ENCODE measurements at places on chromosomes 1 and 21.
A peak's percentile ranks its signal among the peaks of the same experiment; 100 is the strongest.

DNA sequence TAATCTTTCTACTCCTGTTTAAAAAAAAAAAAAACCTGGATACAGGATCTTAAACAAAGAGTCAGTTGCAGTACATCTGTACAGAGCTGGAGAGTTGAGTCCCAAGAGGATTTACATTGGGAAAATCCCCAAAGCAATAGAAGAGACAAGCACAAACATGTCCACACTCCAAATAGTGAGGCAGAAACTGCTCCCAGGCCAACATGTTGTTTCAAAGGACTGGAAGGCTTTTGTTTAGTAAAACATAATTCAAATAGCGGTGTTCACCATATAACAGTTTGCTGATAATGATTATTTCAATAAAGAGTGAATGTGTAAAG is 425.4 kb downstream of the ADGRL2 start:
- no peak for DNase-seq

- DNase-seq, result no peak
Measured at GRCh38 chr1:217021400-217021799, 298.2 kb upstream of the ESRRG start.

- no peak for DNase-seq
Measured at GRCh38 chr1:185529673-185530072, 204.5 kb upstream of the HMCN1 start.

GRCh38 chr1:84145068-84145467 is 997 bp downstream of the PRKACB start:
- DNase-seq, result peak; percentile 32

DNA sequence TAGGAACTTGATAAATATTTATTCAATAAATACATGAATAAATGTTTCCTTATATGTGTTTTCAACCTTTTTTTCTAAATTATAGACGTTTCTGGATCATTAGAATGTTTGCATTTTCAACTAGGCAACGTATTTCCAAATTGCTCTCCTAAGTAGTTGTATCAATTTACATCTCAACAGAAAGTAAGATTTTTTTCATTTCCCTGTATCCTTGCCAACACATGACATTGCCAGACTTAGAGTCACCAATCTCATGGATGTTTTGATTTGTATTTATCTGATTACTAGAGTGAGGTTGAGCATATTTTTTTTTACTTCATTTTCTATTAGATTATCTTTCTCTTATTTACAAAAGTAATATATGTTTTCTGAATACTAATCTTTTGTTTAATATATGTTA is 22.2 kb upstream of the SMG7 start:
- DNase-seq, result no peak

DNA sequence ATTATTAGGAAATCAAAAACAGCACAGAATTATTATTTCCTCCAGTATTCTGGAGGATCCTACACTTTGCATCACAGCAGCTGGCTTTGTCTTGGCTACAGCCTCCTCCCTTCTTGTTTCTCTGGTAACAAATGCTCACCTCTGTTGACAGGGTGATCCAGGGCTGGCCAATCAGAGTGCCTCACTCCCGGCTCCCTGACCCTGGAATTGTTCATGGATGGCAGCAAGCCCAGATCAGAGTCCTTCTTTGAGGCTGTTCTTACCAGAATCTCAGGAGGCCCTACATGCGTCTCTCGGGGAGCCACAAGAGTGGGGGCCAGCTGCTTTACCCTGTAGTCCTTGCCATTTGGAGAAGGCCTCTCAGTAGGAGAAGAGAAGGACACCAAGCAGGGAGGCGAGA is 48.4 kb upstream of the IGSF5 start:
- DNase-seq, result no peak

- DNase-seq, result no peak
Measured at GRCh38 chr1:167635156-167635648, 5.2 kb downstream of the RCSD1 start.

DNA sequence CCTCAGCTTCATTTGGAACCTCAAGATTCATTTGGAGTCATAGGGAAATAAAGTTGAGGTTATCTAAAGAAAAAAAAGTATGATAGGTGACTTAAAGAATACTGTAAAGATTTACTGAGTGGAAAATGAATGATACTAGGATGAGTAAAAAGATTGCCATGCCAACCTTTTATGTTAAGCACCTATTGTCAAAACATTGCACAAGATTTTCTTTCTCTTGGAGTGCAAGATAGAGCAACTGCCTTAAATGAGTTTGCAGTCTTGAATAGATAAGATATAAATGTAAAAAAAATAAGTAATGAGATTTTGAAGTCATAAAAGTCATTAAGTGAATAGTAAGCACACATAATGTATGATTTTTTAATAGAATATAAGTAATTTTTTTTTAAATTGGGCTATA is 5.1 kb upstream of the ANGPTL1 start:
- no peak for DNase-seq

DNA sequence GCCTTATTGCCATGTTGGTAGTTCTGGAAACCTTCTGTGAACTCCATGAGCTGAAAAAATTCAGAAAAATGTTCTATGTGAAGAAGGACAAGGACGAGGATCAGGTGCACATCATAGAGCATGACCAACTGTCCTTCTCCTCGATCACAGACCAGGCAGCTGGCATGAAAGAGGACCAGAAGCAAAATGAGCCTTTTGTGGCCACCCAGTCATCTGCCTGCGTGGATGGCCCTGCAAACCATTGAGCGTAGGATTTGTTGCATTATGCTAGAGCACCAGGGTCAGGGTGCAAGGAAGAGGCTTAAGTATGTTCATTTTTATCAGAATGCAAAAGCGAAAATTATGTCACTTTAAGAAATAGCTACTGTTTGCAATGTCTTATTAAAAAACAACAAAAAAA is 57.4 kb downstream of the KCNK1 start:
- no peak for DNase-seq

DNA sequence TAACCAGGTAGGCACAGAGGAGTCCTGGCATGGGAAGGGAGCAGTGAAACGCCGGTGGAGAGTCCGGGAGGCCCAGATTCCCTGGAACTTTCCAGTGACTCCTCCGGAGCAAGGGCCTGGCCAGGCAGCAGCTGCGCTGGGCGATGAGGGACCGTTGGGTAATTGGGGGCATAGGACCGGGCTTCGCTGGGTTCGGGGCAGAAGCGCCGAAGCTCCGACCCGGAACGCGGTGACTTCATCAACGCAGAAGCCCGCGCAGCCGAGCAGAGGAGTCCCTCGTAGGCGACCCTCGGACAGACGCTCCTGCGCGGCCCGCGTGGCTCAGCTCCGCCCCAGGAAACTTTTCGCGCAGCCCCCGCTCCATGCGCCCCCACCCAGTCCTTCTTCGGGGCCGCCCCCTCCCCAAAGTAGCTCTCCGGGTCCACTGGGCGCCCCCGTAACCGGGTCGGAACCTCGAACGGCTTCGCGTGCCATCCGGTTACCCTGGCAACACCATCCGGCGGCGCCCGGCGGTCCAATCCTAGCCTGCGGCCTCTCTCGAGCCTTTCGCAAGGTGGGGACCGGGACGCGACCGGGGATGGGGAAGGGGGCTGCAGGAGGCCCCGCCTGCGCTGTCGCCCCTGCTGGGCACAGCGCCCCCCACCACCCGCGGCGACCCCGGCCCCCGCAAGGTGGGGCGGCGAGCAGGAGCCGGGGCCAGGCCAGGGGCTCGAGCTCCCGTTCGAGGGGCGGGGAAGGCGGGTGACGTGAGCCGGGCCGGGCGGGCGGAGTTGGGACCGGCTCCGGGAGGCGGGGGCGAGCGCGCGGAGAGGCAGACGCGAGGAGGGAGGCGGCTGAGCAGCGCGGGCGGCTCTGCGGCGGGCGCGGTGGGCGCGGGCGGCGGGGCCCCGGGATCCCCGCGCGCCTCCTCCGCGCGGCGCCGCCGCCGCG is at the start of gene AJAP1:
Gene AJAP1, plus strand, starts transcription at position 814 of the 930 bp plus-strand sequence. CDS start 817 bp downstream, outside the sequence.
- no peak for DNase-seq

DNA sequence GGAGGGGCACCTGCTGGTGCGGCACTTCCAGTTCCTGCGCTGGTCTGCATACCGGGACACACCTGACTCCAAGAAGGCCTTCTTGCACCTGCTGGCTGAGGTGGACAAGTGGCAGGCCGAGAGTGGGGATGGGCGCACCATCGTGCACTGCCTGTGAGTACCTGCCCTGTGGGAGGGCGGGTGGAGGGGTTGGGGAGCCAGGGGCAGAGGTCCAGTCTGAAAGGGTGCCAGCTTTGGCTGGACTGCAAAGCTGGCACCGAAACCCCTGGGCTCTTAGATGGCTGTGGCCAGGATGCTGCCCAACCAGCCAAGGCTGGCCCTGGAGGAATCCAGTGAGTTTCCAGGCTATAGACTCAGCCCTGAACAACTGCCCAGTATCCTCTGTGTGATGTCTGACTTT is 87.3 kb downstream of the PTPRU start:
- no peak for DNase-seq

DNA sequence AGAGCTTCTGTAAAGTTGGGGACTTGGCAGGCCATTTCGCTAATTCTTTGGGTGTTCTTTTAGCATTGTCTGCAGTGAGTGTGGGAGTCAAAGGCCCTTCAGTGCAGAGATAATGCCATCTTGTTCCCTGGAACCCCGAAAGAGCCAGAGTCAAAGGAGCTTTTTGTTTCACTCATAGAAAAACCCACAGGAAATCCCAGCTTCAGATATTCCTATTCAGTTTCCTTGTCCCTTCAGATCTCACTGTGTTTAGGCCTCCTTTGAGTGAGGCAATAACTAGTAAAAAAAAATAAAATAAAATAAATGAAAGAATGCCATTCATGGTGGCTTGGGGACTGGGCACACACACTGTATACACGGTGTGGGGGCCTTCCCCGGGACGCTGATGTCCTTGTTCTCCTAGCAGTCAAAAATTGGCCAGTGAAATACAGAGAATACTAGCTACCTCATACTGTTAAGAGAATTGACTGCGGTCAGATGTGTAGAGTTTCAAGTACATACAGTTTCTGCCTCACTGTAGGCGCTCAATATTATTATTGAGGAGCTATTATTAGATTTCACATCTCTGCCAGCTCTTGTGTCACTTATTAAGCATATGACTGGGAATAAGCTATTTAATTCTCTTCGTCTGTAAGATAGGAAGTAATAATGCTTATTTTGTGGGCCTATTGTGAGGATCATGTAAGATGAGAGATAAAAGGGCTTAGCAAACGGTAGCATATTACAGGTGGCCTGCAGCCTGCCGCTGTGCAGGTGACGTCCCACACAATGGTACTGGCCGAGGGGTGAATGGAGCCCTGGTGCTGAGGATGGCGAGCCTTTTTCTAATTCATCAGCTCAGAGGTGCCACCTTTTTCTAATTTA is 16.7 kb downstream of the DISC1 start:
- DNase-seq, result no peak

GRCh38 chr1:244349103-244349531 is 102.6 kb downstream of the ADSS2 start:
- peak; percentile 94 for DNase-seq

GRCh38 chr21:27647401-27647800 is 680.5 kb upstream of the ADAMTS5 start:
- no peak for DNase-seq
